NCI-H226 (cell line): ENCODE measurements at places on chromosomes 7 and 10.

GRCh38 chr7:494259-494687, 25.4 kb downstream of the PDGFA start:
- no peak for DNase-seq

- DNase-seq, result no peak
Observed at GRCh38 chr7:53609185-53609584, 573.8 kb downstream of the POM121L12 start.

DNA sequence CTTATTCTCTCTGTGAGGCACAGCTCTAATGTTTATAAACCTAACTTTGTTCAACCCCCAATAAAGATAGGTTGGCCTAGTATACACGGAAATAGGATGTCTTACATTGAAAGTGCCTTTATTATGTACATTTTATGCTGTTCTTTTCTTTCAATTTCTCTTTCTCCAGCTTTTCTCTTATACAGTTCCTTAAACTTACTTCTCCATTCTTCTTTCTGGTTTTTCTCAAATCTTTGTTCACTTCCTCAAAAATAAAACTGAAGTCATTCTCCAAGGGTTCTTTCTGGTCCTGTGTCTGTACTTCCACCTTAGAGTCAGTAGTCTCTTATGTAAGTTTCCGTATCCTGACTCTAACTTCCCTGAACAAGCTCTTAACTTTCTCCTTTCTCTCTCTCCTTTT, 29.2 kb upstream of the NAMPT start:
- DNase-seq, result no peak

DNA sequence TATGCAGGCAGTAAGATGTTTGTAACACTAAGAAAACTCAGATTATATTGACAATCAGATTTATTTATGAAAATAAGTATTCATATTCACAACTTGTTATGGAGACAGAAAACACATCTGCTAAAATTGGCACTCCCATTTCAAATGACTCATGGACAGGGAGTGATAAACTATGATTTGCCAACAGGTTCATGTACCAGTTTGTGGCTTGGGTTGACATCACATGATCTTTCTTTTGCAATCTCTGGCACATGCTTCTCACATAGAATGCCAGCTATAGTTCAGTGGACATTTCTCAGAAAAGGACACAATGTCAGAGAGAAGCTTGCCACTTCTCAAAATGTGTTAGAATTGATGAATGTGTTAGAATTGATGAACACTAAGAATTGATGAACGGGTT, 663.2 kb upstream of the ANKRD30A start:
- peak; percentile 48 for DNase-seq

- DNase-seq, result no peak
Observed at GRCh38 chr10:132175907-132176581, 10.7 kb upstream of the DPYSL4 start.

GRCh38 chr7:542713-543500, 23.3 kb upstream of the PDGFA start:
- DNase-seq, result peak; percentile 96

DNA sequence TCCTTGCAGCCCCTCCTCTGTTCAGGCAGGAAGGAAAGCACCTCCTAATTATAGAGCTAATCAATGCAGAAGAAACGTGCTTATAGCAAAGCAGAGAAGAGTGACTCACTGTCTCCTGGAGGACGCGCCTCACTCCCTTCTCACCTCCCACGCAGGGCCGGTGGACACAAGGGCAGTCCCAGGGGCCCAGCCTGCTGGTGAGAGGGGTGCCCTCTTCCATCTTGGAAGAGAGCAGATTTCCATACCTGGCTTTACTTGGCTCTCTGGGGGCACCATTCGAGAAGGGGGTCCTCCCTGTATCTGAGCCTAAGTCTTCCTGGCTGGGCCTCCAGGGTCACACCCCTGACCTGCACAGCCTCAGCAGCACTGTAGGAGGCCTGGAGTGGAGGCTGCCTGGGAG, 55.8 kb downstream of the RASGEF1A start:
- DNase-seq, result no peak

- DNase-seq, result peak; percentile 99
Observed at GRCh38 chr7:32163141-32163806, 93.1 kb upstream of the PDE1C start.

GRCh38 chr10:85319826-85320225, 991.4 kb downstream of the CCSER2 start:
- DNase-seq, result no peak

DNA sequence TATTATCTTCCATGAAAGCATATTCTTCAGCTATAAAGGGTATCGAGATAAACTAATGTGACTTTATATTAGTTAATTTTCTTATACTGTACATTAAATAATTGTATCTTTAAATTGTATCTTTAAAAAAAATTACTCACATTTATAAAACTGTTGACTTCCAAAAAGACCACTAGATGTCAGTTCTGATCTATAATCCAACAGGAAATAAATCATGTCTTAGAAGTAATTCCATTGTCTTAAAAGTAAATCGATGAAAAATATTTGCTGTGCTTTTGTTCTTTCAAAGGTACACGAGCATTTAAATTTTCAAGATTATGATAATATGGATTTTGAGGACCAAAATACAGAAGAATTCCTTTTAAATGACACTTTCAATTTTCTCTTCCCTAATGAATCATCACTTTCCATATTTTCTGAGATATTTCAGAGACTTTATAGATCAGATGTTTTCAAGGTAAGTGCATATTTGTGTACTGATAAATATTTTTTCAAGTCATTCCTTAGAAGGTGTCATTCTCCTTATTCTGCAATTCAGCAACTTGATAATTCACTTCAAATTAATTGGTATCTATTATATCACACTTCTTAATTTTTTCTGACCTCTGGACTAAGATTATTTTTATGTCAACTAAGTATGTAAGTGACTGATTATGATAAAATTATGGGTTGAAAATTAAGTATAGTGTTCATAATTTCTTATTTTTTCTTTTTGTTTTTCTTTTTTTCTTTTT, 138.5 kb downstream of the CPED1 start:
- no peak for DNase-seq

- peak; percentile 92 for DNase-seq
Observed at GRCh38 chr7:46486256-46487206, 565.5 kb upstream of the IGFBP3 start.

- no peak for DNase-seq
Observed at GRCh38 chr7:45074528-45075354, 14.0 kb downstream of the NACAD start.

DNA sequence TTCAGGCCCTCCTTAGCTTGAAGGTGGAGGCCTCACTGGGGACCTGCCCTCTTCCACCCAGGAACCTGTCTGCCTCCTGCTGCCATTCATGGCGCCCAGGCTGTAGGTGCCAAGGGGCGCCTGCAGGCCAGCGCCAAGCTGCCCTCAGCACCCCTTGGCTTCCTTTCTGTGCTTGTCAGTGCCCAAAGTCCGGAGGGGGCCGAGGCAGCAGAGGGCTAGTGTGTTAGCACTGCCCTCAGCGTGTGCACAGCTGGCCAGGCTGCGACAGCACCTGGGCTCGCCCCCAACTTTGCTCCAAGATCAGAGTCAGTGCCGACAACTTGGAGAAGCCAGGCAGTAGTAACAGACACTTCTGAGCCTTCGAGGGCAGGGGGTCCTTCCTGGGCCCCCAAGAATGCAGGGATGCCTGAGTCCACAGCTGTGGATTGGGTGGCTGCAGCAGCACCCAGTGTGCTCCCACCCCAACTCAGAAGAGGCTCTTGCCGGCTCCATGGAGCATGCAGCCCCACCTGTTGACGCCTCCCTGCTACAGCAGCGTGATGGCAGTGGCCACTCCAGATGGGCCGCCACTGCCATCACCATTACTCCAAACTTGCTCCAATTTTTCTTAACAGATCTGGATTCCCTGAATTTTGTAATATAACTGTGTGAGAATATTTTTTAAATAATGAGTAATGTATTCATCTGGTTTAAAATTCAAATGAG, 41.7 kb downstream of the CACUL1 start:
- DNase-seq, result no peak

GRCh38 chr10:129491123-129491734, 24.2 kb downstream of the MGMT start:
- peak; percentile 9 for DNase-seq

DNA sequence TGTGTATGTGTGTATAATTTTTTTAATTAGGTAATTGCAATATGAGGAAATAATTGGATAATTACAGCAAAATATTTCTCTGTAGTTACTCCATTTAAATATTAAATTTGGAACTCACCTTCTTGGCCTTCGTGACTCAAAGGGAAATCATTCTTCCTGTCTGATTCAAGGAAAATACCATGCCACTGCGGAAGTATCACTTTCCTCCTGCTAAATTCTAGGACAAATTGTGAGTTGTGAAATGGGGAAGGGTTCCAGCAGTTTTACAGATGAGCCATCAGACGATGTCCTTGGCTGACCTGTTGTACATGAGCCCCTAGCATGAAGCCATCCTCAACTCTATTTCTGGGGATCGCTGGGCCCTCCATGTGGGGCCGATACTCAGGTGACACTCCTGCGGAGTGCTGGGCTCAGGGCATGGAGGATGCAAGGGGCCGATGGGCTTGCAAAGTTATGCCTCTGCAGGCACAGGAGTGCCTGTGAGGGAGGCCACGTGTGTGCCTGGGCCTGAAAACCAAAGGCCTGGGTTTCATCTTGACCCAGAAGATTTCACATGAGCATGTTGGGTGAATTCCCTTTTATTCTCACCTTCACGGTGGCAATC, 179.6 kb upstream of the TCERG1L start:
- no peak for DNase-seq

DNA sequence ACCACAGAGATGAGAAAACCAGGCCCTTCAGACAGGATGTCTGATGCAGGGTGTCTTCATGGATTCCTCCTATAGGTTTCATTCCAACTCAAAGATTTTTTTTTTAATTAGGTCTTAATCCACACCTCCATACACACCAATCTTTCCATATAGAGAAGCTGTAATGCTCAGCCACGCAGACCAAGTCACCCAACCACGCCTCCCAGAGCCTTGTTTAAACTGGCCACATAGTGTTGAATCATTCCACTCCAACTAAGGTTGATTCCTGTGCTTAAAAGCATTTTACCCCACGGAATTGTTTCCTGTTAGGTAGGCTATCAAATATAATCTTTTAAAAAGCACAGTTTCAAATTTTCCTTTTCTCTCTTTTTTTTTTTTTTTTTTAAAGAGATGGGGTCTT, 153.6 kb downstream of the TYW1B start:
- DNase-seq, result no peak

DNA sequence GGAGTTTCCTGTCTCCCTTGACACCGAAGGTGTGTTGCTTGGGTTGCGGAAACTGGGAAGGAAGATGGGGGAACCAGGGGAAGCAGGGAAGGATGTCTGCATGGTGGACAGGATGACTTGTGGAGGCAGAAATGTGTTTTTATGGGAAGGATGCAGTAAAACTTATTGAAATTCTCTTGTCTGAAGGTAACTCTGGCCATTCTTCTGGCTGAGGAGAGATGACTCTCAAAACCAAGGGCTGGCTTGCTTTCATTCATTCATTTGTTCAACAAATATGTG, 1.5 kb downstream of the UBTD1 start:
- DNase-seq, result no peak

GRCh38 chr7:50669890-50670289, 104.7 kb upstream of the DDC start:
- DNase-seq, result no peak

DNA sequence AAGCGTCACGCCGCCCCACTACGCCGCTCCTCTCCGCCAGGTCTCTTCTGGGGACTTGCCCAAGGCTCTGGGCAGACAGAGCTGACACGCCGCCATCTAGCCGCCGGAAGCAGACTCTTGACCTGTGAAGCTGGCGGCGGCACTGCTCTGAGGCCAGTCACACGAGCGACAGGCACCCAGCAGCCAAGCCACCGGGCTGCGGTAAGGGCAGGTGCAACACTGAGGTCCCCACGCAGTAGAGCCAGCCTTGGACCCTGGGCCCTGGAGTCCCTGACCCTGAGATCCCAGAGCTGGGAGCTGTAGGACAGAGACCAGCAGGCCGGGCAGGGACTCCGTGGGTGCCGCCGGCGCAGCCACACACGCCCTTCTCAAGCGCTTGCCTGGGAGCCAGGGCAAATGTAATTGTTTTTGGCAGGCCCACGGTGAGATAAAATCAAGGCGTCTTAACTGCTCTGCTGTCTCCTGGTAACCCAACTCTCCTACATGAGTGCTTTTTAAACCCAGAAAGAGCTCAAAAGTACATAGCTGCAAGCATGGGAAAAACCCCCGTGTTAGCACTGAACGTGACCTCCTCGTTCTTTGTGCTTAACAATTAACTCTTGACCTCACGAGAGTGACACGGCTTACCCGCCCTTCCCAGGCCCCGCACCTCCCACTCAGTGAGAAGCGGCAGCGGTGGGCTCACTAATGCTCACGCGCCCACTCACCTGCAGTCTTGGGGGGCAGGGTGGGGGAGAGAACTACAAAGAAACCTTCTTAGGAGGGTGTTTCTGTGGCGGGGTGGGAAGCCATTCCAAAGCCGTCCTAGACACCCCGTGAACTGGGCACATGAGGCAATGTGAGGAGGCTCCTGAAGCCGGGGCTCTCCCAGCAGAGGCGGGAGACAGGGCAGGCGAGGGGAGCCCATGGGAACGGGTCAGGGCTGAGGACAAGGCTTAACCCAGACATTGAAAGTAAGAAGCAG, 8.5 kb downstream of the GPER1 start:
- DNase-seq, result no peak

GRCh38 chr10:99337311-99337811, 8.2 kb downstream of the CNNM1 start:
- DNase-seq, result peak; percentile 25

DNA sequence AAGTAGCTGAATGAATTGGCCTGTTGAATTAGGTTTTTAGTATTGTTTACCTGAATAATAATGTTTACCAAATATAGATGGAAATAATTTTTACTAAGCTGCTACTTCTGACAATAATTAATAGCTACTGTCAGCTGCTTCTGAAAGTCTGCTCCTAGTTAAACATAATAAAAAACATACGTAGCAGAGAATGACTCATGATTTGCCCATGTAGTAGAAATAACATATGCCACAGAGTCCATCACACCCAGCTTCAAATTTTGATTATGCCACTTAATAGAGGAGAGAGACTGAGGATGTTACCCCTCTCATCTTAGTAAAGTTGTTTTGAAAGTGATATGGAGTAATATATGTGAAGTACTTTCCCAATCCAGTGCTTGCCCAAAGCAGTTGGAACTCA, 57.6 kb upstream of the MDFIC start:
- no peak for DNase-seq

DNA sequence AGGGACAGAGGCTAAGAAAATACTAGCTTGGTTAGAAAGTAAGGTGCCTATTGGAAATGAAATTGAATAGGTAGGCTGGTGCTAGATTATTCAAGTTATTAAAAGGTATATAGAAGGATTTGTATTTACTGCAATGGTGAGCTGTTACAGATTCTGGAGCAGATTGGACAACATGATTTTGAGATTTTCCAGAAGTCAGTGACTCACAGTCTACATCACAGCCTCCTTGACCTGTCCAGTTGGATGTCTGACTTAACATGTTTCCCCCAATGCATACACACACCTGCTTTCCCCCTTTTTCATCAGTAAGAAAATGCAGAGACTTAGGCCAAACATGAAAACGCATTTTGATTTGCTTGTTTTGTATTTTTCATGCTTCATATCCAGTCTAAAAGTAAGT, 33.4 kb downstream of the STARD3NL start:
- DNase-seq, result no peak
